ENCODE measurements at places on chromosomes 5 and 9.

- peak; percentile 11 for DNase-seq
These were observed 29.3 kb downstream of the TRIM32 start for GRCh38 chr9:116716438-116716837.

DNA sequence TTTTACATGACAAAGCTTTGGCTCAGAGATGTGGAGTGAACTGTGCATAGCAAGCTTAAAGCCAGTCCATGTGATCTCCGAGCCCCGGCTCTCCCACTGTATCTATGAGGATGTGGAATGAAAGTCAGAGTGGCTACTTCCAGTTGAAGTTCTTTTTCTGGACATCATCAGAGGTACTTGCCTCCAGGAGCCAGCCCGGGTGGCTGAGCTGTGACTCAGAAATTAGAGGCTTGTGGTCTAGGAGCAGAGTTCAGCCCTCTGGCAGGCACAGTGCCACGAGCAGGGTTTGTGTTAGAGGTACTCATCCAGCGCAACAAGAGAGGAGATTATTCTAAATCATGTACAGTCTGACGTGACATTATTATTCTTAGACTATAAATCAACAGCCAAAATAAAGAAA, 322.5 kb downstream of the CDK5RAP2 start:
- DNase-seq = peak; percentile 40

DNA sequence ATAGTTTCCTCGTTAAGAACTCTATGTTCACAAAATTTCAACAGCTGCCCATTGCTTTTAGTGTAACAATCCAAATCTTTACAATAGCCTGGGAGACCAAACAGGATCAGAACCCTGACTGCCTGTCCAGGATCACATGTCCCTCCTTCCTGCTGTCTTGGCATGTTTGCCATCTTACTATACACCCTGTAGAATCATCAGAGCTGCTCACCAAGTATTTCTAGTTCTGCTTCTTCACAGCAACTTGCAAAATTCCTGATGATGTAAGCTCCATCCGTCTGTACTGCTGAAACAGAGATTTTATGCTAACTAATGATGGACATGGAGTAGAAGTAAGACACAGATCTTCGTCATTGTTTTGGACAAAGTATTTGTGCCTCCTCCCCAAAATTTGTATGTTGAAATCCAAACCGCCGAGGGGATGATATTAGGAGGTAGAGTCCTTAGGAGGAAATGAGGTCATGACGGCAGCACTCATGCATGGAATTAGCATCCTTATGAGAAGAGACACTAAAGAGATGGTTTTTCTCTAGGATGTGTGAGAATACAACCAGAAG, 464.9 kb upstream of the BRINP1 start:
- DNase-seq = no peak

DNA sequence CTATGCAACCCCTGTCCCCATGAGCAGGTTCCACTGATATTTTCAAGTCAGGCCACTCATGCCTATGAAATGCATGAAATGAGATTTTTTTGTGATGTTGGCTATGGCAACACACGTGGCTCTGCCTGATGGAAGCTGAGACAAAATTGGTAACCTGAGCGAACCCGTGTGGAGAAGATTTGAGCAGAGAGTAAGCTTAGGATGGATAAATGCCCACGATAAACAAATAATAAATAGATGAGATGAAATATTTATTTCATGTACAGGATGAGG, 153.4 kb upstream of the IER5L start:
- no peak for DNase-seq

GRCh38 chr9:228929-229695, 14.4 kb downstream of the DOCK8 start:
- no peak for DNase-seq

- DNase-seq = no peak
These were observed 129.1 kb downstream of the KCNIP1 start for GRCh38 chr5:170632985-170633234.

- DNase-seq = no peak
These were observed 6.0 kb downstream of the EEIG1 start for GRCh38 chr9:127974769-127975261.

DNA sequence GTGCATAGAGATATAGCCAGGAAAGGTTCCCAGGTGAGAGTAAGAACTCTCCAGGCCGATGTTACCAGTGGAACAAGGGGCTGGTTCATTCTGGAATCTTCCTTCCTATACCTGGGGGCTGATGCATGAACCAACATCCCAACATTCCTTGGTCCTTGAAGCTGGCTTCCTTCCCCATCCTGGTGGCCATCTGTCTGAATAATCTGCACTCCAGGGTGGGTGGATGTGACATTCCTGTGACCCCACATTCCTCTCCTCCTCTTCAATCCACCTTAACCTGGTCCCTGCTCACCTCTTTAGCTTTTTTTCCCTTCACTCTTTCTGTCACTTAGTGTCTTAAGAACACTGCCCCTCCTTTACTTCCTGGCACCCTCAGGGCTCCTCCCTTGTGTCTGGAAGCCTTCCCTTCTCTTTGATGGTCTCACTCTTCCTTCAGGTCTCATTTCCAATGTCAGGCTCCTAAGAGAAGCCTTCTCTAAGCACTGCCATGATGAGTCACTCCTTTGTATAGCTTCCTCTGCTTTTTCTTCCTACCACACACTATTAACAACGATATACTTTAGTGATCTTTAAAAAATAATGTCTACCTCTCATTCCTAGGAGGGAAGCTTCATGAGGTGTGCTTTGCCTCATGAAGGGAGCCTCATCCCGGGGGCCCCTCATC, 80.3 kb downstream of the BOD1 start:
- DNase-seq = no peak

DNA sequence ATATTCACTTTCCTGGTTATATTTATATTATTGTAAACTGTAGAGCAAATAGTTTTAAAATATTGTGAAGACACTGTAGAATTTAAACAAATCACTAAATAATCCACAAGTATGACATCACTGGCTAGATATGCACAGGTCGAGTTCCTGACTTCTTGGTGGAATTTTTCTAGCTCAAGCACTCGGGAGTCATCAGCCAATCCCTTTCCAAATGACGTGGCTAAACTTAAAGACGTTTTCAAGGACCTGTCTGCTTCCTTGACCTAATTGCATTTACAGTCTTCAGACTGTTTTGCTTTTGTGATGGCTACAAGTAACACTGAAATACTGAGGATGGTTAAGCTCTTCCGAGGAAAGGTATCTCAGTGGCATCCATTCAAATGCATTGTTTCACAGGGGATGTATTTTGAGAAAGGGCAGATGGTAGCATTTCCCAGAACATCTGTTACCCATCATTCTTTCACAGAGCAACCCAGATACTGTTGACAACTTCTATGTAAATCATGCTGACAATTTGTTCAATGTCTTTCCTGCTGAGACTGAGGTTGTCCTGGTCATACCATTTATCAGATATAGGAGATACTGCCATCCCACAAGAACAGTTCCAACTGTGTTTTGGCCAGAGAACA, 262.8 kb downstream of the CDH10 start:
- DNase-seq = no peak

GRCh38 chr5:169439362-169439761, 138.4 kb upstream of the SLIT3 start:
- no peak for DNase-seq

- DNase-seq = no peak
These were observed 26.4 kb upstream of the CTNNA1 start for GRCh38 chr5:138726848-138727247.
